ENCODE measurements at places on chromosomes 7 and 10. TPM values are rescaled to one million over a fixed set of nuclear protein-coding genes. Genes with fewer than 3 reads are reported as not detected.

SLC26A3 gene
- total RNA-seq, result not detected

EN2 gene
- total RNA-seq, result not detected

ZNF800 gene
- total RNA-seq, result 12.4 TPM

CYP17A1 gene
- total RNA-seq, result not detected

TAS2R41 gene
- total RNA-seq, result not detected

TAS2R3 gene
- 1.3 TPM for total RNA-seq

AMPH gene
- total RNA-seq, result 3.6 TPM

Measured in fibroblast of lung (primary cell).